OCI-M1 (cell line): ENCODE measurements at places on chromosomes 6 and 20.

GRCh38 chr6:14037402-14038277 is 79.9 kb upstream of the CD83 start:
- DNase-seq = peak; percentile 78

DNA sequence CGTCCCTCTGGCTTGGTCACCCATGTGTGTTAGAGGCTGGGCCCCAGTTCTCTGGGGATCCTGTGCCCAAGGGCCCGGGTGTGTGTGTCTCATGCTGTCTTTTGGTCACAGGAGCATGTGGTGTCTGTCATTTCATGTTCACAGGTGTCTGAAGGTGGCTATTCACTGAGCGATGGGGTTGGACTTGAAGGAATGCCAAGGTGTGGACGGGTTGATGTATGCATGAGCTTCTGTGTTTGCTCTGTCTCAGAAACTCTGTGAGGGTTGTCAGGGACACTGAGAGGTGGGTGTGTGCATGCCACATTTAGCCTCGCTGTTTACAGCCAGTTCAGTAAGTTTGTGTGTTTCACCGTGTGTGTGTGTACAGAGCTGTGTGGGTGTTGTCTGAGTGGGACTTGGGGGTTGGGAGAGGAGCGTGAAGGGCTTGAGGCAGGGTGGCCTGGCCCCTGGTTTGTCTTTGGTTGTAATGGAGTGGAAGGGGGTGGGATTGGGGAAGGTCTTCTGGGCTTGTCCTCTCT is 1.2 kb downstream of the DDR1 start:
- no peak for DNase-seq

DNA sequence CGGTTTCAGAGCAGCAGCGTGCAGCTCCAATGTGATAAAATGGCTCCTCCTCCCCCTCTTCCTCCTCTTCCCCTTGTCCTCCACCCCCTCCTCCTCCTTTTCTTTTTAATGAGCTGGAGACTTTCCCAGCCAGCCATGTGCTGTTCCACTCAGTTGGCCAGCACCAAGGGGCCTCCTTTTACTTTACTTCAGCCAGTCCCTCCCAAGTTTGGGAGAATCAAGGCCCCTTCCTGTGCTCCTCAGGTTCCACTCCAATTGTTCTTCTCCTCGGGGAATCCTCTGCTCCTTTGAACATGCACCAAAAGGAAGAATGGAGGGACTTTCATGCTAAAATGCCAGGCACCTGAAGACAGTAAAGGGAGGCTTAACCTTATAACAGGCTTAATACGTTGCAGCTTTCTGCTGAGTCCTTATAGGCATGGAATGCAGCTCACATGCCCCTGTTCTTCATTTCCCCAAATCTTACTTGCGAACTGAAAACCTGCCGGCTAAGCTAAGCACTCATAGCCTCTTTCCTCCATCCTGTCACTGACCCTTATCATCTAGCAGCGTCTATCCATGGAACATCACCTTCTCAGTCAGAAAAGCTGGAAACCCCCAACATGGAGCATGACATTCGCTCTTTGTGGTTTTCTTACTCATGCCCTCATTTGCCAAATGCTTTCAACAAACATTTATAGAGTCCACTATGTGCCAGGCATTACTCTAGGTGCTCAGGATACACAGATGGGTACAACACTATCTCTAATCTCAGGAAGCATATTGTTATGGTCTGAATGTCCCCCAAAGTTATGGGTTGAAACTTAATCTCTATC is 170.6 kb downstream of the PHACTR1 start:
- DNase-seq = no peak

DNA sequence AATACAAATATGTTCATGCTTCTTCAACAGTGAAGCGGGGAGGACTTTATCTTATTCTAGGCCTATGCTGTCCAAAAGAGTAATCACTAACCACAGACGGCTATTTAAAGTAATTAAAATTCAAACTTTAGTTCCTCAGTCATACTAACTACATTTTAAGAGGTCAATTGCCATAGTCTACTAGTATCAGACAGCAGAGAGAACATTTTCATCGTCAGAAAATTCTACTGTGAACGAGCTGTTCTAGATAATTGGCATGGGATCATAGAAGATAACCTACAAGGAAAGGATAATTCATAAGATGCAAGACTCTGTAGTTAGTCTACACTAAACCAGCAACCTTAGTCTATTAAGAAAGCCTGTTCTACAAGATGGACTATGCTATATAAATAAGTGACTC is 44.4 kb downstream of the PRKN start:
- DNase-seq = no peak

GRCh38 chr6:34476447-34476846 is 10.6 kb downstream of the PACSIN1 start:
- DNase-seq = no peak

DNA sequence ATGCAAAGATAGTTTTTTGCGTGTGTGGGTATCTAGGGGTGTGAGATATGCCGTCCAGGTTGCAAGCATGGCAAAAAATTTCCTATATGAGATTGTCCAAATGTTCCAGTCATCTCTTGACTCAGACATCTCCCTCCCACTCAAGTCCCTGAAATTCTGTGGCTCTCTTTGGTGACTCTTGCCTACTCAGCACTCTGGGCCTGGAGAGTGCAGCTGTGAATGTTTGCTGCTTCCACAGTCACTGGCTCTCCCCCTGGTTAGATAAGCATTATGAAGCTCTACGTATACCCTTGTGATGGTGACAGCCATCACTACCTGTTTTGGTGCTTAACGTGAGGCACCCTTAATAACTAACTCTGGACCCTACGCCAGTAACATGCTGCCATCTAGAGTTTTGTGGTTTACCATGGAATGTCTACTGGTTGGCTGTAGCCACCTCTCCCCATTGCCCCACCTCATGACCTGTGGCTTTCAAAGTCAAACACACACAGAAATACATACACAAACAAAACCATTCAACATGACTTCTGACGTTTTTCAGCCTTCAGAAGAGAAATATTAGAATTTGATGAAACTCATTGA is 621.9 kb upstream of the CITED2 start:
- peak; percentile 56 for DNase-seq

GRCh38 chr20:63025534-63026331 is 19.0 kb upstream of the BHLHE23 start:
- no peak for DNase-seq

DNA sequence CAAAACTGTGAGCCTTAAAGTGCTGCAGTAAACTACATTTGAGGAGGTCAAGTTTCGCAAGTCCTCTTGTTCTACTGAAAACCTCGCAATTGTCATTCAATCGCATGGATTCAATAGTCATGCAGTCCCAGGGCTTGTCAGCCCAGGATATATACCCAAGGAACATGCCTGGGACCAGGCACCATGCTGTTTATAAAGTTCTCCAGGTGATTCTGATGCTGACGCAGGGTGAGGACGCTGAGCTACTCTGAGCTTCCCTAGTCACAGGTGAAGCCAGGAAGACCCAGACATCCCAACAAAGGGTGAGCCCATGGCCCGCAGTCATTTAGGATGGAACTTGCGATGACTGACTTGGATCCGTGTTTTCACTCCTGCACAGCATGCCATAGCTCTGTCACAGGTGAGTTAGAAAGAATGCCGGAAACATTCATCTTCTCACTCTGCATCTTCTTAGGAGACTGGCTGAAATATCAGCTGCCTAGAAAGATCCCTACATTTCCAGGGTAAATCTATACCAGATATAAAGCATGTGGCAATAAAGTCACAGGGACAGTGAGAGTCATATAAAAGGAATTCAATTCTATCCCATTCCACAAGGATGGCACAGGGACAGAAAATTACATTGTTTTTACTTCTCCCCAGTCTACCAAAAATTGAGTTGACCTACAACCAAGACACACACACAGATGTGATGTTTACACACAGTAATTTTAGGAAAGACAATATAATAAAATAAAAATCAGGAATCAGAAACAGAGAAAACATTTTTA is 27.0 kb upstream of the SSTR4 start:
- no peak for DNase-seq

DNA sequence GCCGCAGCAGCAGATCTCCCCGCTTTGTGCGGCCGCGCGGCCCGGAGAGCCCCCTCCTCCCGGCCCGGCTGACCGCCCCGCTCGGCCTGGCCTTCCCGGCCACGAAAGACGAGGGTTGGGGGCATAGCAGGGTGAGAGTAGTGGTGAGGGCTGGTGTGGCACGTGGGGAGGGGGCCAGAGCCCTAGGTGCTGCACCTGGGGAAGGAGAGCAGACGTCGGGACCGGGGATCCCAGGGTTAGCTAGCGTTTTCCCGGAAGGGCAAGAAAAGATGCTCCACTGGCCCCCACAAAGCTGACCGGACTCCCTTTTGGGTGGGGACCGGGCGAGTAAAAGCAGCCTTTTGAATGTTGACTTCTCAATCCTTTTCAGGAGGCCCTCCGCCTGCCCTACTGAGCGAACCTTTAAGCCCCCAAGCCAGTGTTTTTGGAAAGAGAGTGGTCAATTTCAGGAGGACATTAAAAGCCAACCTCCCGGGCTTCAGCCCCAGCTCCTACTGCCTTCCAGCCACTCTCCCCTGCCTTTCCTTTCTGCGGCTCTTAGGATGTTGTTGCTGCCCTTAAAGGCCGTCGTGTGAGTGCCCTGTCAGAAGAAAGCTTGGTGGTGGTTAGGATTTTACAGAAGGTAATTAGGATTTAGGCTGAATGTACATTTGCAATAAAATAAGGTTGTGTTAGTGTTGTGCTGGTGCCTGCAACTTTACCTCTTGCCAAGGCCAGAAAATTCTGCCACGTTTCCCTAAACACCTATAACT is 648 bp upstream of the BACH2 start:
- DNase-seq = no peak

DNA sequence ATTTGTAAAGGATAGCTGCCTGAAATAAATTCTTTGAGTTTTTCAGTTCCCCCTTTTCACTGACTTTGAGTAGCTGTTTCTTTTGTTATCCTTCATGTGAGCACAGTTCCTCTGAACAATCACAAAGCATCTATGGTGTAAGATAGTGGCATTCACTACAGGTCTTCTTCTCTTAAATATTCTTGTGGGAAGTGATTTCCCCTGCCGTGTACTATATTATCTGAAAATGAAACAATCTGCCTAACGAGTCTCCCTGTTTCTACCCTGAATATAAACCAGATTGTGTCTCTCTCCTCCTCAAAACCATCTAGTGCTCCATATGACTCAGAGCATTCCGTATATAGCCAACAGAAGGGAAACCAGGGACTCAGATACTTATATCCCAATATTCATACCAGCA is 380.1 kb upstream of the SOX4 start:
- no peak for DNase-seq

DNA sequence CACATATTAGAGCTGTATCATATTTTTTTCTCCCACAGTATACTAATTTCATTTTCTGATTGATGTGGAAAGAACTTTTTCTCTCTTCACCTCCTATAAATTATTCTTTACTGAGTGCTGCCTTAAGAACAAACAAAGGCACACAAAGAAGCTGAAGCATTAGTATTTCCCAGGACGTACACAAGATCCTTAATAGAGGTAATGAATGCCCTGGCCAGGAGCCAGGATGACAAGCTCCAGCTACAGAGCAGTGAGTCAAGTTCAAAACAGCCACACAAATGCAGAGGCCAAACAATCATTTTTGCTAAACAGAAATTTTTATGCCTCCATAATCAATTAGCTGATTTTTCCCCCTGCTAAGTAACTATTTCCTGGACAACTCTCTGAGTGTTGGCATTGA is 639.6 kb downstream of the EPHA7 start:
- no peak for DNase-seq

GRCh38 chr20:50488236-50488806 is 21.9 kb upstream of the PTPN1 start:
- no peak for DNase-seq

GRCh38 chr20:50470264-50470858 is 39.8 kb upstream of the PTPN1 start:
- DNase-seq = no peak

DNA sequence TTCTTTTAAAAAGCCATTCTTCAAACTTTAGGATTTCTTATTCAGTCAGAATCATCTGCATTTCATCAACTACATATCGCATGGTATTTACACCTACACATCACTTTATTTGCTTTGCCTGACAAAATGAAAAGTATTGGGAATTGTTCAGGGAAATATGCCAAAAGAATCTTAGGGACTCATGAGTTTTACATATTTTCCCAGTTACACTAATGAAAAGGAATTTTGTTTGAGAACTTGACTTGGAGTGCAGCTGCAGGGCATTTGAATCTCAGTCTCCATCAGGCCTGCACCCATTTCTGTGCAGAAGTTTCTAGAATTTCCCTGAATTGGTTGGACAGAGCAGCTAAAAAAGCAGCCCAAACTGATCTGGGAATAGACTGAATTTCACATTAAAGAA is 65.3 kb downstream of the MTHFD1L start:
- DNase-seq = no peak

GRCh38 chr6:4858194-4859015 is 82.2 kb downstream of the CDYL start:
- no peak for DNase-seq

DNA sequence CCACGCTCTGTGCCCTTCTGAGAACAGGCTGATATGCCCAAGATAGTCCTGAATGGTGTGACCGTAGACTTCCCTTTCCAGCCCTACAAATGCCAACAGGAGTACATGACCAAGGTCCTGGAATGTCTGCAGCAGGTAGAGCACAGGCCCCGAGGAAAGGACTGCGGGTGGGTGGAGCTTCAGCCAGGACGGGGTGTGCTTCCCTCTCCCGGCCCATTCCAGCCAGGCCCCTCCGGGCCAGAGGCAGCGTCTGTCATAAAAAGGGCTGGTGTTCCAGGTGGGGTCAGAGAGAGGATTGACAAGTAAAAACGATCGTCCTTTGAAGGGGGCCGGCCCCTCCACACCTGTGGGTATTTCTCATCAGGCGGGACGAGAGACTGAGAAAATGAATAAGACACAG is 1.3 kb downstream of the RTEL1 start:
- no peak for DNase-seq

DNA sequence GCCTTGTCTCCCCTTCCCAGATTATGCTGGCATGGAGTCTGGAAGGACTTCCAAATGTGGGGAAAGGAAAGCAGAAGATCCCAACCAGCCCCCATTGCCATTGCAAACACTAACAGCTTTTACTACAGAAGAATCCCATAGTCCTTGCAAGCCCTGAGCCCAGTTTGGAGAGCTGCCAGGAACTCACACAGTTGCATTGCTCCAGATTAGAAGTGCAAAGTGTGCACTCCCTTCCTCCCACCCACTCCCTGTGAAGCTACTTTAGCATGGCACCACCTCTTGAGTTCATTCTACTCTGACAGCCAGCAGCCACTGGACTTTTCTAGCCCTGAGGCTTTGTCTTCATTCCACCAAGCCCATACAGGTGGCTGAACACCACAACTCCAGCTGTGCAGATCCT is 67.6 kb downstream of the SLC22A2 start:
- no peak for DNase-seq

GRCh38 chr20:18511571-18511970 is 3.8 kb downstream of the SEC23B start:
- DNase-seq = peak; percentile 6

DNA sequence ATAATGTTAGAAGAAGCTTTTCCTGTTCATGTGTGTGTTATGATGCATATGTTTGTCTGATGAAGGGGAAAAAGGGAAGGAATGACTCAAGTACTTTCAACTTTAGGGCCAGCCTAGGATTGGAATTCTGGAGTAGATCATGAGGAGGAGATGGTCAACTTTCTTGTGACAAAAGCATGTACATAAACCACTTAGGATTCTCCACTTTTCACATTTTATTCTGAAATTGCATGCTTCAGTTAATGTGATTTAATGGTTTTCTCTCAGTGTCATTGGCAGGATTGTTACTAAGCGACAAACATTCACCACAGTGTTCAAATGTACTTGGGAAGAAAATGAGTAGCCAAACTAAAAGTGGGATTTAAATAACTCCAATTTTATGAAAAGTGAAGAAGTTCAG is 80.1 kb downstream of the UTRN start:
- no peak for DNase-seq
